T-cell (primary cell): ENCODE measurements at places on chromosomes 7 and 10. TPM values are rescaled to one million over a fixed set of nuclear protein-coding genes. Genes with fewer than 3 reads are reported as not detected.

The ZNF365 gene
- 2.0 TPM for total RNA-seq

The AVL9 gene
- 42.0 TPM for total RNA-seq

- no peak for DNase-seq
Measured at GRCh38 chr7:50474382-50475160, 24.4 kb upstream of the FIGNL1 start.

- DNase-seq, result no peak
Measured at GRCh38 chr10:124725171-124725631, 19.0 kb downstream of the FAM53B start.
